BE2C (cell line): ENCODE measurements at places on chromosomes 12 and 14.
A peak's percentile ranks its signal among the peaks of the same experiment; 100 is the strongest.

DNA sequence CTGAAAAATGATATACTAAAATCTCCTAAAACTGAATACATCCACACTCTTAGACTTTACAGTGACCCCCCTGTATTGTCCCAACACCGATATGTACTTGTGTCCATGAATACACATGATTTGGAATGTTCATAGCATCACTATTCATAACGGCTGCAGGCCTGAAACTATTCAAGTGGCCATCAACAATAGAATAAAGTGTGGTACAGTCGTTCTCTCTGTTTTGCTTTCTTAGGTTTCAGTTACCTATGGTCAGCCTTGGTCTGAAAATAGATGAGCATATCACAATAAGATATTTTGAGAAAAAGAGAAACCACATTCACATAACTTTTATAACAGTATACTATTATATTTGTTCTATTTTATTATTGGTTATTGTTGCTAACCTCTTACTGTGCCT is 150.6 kb downstream of the ASCL4 start:
- DNase-seq = no peak

- no peak for DNase-seq
These were observed 449.2 kb downstream of the ZFP36L1 start for GRCh38 chr14:68343534-68344118.

DNA sequence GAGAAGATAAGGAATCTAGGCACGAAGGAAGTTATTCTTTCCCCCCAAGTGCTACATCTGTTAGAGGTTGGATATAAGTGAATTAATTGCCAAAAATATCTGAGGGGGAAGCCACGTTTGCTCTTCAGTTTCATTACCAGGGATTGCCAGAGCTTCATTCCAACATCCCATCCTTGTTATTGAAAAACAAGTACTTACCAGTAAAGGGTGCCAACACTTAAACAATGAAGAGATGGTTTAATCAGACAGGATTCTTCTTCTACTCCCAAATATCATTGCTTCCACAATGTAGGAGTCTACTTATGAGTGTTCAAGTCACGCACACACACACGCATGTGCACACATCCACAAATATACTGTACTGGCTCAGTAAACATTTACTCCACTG is 312.4 kb downstream of the RPAP3 start:
- no peak for DNase-seq

- DNase-seq = no peak
These were observed 413.6 kb downstream of the GXYLT1 start for GRCh38 chr12:41731061-41731460.

DNA sequence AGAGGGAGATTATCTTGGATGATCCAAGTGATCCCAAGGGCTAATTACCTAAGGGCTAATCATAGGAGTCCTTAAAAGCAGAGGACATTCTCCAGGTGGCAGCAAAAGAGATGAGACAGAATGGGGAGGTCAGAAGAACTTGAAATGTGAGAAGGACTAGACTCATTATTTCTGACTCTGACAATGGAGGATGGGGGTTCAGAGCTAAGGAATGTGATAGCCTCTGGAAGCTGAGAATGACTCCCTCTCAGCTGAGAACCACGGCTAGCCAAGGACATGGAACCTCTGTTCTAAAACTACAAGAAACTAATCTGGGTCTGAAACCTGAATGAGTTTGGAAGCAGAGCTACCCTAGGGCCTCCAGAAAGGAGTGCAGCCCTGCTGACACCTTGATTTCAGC is 35.6 kb upstream of the ANKS1B start:
- DNase-seq = no peak

- no peak for DNase-seq
These were observed 51.8 kb upstream of the FBRSL1 start for GRCh38 chr12:132437943-132438700.

DNA sequence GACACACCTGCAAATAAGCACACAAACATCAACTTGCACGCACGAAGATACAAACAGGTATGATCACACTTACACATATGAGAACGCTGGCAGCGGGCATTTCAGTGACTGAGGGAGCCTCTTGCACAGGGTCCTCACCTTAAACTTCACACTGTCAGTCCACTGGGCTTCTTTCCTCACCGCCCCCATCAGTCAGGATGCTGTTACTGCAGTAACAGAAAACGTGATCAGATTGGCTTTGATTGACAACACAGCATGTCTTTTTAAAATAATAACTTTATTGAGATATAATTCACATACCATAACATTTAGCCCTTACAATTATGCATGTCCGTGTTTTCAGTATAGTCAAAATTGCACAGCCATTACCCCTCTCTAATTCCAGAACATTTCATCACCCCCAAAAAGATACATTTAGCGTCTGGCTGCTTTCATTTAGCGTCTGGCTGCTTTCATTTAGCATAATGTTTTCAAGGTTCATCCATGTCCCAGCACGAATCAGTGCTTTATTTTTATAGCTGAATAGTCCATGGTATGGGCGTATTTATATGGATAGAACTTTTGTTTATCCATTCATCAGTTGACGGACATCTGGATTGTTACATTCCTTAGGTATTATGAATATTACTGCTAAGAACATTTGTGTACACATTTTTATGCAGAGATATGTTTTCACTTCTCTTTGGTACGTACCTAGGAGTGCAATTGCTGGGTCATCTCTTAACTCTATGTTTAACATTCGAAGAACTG is 8.4 kb downstream of the CCDC197 start:
- peak; percentile 37 for DNase-seq

- no peak for DNase-seq
These were observed 62.2 kb downstream of the PTPN11 start for GRCh38 chr12:112480931-112481330.

DNA sequence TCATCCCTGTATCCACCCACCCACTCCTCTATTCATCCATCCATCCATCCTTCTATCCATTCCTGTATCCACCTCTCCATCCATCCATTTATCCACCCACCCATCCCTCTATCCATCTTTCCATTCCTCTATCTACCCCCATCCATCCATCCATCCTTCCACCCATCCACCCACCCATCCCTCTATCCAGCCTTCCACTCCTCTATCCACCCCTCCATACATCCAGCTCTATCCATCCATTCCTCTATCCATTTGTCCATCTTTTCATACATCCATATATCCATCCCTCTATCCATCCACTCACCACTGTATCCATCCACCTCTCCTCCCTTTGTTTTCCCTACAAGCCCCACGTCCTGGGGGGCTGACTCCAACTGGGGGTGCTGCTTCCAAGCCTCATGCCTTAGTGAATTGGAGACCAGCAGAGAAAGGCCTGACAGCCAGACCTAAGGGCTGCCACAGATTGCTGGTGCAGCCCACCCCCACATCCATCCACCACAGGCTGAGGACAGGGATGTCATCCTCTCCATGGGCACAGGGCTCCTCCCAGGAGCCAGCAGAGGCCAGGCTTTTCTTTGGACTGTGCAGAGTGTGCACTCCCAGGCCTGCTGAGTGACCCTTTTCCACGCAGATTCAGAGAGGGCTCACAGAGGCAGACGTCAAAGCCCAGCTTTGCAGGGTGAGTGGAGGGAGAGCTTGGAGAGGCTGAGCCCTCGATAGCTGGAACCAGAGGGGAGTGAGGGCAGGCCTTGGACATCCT is 18.9 kb upstream of the GPR132 start:
- DNase-seq = no peak

GRCh38 chr12:25521625-25522256 is 31.3 kb downstream of the LMNTD1 start:
- DNase-seq = no peak

- no peak for DNase-seq
These were observed 42.8 kb downstream of the RPGRIP1 start for GRCh38 chr14:21322716-21323115.

DNA sequence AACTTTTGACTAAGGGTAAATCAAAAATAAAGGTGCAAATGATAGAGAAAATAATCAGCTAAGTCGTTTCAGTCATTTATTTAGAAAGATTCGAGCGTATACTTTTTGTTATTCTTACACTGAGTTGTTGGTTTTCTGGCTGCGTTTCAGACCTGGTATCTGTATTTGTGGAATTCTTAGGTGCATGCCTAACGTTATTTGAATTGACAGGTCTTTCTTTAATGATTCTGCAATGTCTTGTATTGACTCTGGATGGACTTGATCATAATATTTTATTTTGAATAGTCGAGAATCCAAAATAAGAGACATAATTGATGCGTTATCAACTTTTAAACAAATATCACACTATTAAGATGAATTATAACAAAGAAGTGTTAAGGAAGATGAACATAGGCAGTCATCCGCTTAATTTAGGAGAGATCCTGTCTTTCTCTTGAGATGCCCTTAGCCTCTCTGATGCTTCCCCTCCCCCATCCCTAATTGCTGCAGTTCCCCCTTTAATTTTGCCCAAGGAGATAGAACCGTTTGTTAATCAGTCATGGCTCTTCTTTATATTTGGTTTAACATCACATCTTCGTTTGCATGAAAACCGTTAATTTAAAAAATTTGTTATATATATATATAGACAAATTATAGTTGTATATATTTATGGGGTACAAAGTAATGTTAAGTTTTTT is 1.8 kb downstream of the ALX1 start:
- no peak for DNase-seq

GRCh38 chr14:71739273-71739990 is 192.8 kb upstream of the RGS6 start:
- DNase-seq = no peak

- no peak for DNase-seq
These were observed 142.0 kb downstream of the DUSP6 start for GRCh38 chr12:89210277-89210676.

DNA sequence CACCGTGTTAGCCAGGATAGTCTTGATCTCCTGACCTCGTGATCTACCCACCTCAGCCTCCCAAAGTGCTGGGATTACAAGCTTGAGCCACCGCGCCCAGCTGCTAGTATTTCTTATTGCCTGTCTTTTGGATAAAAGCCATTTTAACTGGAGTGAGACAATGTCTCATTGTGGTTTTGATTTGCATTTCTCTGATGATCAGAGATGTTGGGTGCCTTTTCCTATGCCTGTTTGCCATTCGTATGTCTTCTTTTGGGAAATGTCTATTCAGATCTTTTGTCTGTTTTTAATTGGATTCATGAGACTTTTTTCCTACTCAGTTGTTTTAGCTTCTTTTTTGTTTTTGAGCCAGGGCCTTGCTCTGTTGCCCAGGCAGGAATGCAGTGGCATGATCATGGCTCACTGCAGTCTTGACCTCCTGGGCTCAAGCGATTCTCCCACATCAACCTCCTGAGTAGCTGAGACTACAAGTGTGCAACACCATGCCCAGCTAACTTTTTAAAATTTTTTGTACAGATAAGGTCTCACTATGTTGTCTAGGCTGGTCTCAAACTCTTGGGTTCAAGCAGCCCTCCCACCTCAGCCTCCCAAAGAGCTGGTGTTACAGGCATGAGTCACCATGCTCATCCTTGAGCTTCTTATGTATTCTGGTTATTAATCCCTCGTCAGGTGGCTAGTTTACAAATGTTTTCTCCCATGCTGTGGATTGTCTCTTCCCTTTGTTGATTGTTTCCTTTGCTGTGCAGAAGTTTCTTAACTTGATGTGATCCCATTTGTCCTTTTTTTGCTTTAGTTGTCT is 65.9 kb downstream of the ACACB start:
- no peak for DNase-seq

DNA sequence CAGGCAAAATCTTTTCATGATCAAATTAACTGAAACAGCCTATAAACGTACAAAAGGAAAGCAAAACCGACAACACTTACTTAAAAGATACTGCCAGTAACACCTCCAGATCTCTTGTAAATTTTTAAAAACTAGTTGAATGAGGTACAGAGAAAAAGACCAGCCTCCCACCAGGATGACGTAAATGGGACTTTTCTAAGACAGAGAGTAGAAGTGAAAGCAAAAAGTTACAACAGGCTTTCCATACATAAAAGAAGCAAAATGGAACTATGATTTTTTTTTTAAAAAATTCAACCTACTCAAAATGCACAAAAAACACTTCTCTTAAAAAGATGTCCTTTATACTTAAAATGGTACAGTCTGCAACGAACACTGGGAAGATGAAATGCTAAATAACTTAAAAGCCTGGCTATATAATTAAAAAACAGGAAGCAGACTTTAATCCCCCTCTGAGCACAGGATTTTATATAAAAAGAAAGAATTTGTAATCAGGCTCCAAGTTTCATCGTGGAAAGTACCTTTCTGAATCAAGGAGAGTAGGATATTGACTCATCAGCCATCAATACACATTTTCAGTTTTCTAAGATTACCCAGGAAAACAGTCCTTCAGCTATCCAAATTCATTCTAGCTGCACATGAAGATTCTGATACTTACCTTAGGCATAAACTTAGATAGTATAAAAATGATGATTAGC is 14.2 kb upstream of the MYO1A start:
- DNase-seq = no peak

DNA sequence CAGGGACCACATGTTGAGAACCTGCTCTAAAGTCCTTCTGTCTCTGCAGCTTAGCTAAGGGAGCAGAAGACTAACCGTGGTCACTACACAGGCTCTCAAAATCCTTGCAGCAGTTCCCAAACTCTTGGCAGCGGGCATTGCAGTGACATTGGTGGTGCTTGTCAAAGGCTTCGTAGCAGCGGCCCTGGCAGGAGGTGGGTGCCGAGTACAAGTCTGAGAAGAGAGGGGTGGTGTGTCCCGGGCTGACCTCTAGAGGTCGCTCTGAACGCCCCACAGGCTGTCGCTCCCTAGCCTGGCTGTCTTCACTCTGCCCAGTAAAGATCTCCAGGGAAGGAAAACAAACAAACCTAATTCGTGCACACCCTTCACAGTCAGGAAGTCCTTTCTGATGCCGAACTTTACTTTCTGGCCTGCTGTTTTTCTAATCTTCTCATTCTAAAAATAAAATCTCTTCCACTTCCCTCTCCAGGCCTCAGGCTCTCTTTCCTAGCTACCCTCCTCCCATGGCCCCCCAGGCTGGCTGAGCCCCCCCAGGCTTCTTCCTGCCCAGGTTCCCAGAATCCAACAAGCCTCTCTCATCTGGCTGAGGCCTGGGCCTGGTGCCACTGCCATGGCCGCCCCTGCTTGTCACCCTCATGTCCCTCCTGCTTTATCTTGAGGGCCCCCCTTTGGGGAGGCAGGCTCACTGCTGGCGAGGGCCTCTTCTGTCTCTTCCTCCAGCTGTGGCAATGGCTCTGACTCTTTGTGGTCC is 7.7 kb downstream of the ENDOU start:
- DNase-seq = peak; percentile 77

- DNase-seq = no peak
These were observed 8.2 kb downstream of the BCL11B start for GRCh38 chr14:99263564-99264330.

DNA sequence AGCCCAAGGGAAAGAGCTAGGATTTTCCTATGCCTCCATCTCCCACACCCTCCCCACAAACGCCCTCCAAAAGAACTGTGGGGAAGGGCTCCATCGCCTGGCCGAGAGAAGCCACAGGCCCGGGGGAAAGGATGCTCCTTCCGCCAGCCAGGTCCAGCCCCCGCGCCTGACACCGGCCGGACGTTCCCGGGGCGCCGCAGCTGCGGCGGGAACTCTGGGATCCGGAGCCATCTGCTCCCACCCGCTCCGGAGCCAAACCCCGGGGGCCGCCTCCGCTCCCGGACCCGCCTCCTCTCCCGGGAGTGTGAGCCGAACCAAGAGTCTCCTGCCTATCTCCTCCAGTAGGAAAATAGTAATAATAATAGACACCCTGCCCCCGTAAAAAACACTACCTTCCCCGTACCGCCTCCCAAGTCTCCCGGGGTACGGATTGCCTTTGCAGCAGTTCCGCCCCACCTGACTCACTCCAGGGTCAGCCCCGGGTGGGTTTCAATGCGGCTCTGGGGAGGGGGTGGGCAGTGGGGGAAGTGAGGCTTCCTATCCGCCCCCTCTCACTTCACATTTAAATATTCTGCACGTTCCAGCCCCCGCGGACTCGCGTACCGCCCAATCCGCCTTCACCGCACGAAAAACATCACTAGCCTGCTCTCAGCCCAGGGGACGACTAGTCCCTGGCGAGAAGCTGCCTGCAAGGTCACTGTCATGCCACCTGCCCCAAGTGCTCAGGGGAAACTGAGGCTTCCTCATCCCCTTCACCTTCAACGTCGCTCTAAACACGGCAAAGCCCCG is 2.4 kb downstream of the AGAP2 start:
- peak; percentile 72 for DNase-seq
